ENCODE measurements at places on chromosomes 1 and 21.

- DNase-seq: no peak
Measured at GRCh38 chr1:112954945-112955772, 837 bp downstream of the SLC16A1 start.

- no peak for DNase-seq
Measured at GRCh38 chr1:33753087-33753856, 110.6 kb upstream of the HMGB4 start.

DNA sequence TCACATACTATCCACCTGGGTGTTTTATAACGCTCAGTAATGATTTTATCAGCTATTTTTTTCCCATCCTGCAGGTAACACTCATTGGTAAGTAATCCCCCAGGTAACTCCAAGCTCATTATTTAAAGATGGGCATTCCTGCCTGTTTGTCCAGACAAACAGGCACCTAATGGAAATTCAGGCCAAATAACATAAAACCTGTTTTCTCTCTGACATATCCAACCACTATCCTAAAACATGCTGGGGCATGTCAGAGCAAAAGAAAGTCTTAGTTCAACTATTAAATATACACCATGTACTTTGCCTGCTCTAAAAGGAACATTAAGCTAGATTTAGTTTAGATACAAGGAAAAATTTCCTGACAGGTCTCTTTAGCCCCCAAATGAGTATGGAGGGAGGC, 987.7 kb downstream of the TTLL7 start:
- no peak for DNase-seq

- no peak for DNase-seq
Measured at GRCh38 chr1:208344202-208344857, 100.1 kb upstream of the PLXNA2 start.

GRCh38 chr21:35512346-35512745, 463.2 kb upstream of the RUNX1 start:
- DNase-seq: no peak

DNA sequence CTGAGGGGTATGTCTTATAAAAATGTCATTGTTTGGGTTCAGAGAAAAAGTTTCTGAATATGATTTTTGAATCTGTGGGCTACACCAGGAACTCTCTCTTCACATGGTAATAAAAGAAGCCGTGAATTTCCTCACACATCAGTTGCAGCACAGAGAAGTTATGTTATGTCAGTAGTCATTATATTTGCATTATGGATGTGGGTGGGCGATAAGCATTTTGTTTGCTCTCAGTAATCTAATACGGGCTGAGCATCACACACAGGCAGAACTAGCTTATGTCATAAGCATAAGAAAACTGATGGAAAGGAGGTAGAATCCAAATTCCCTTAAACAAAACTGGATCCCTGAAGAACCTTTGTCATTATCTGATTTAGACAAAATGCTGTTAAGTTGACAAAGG, 70.8 kb downstream of the PRDM2 start:
- no peak for DNase-seq

DNA sequence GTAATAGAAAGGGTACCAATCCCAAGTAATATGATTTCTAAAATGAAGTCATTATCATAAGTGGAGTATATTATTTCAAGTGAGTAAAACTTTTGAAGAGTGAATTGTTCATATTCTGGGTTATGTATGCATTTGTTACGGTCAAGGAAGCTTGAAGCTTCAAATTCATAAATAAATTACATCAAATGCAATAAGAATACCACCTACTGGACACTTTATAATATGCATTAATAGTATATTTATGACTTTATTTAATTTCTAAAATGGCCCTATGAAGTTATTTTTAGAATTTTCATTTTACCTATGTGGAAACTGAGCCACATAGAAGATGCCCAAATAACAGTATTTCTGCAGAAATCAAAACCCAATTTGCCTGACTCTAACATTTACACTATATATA, 260.6 kb downstream of the SMYD3 start:
- DNase-seq: no peak

GRCh38 chr1:81439046-81439823, 361.5 kb upstream of the ADGRL2 start:
- no peak for DNase-seq

DNA sequence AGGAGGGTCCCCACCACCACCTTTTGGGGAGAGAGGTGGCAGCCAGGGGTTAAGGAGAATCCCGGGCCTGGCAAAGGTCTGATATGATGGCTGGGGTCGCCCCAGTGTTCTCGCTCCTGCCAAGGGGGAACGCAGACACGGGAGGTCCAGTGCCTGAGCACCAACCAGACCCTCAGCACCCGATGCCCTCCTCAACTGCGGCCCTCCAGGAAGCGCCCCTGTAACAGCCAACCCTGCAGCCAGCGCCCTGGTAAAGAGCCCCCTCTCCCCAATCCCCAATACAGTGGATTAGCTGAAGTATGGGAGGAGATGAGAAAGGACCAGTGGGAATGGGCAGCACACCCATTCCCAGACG, 10.4 kb downstream of the ADAMTSL4 start:
- no peak for DNase-seq

- no peak for DNase-seq
Measured at GRCh38 chr1:56050911-56051310, 528.5 kb downstream of the PLPP3 start.
